ENCODE measurements at places on chromosomes 6 and 20.
A peak's percentile ranks its signal among the peaks of the same experiment; 100 is the strongest.

DNA sequence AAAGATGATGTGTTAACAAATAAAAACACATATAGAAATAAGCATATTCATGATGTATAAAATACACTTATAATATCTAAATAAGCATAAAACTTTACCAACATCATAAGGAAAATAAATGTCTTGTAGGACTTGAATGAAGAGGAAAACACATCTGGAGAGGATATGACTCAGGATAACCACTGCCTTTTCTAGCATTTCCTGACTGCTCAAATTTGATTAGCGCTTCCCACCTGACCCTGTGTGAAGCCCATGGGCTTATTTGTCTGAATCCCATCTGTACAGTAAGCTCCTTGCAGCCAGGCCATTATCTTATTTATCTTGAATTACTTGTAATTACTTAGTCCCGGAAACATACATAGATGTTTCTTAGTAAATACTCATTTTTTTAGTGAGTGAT is 608.6 kb downstream of the COL12A1 start:
- no peak for DNase-seq

- DNase-seq, result no peak
Measured at GRCh38 chr6:122494665-122495272, 23.2 kb upstream of the SERINC1 start.

DNA sequence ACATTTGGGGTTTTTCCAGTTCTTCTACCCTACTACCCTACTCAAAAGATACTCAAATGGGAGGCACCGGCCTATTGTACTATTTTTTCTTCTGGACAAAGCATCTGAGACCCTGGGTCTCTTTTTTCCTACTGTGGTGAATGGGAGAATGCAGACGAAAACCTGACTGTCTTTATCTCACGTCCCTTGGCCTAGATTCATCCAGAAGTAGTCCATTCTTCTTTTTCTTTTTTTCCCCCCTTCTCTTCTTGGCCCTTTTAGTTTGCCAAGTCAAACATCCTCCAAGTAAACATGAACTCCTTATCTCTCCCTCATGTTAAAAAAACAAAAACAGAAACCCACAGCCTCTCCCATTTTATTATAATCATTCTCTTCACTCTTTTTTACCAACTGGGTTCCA is 8.7 kb upstream of the ILRUN start:
- DNase-seq, result no peak

DNA sequence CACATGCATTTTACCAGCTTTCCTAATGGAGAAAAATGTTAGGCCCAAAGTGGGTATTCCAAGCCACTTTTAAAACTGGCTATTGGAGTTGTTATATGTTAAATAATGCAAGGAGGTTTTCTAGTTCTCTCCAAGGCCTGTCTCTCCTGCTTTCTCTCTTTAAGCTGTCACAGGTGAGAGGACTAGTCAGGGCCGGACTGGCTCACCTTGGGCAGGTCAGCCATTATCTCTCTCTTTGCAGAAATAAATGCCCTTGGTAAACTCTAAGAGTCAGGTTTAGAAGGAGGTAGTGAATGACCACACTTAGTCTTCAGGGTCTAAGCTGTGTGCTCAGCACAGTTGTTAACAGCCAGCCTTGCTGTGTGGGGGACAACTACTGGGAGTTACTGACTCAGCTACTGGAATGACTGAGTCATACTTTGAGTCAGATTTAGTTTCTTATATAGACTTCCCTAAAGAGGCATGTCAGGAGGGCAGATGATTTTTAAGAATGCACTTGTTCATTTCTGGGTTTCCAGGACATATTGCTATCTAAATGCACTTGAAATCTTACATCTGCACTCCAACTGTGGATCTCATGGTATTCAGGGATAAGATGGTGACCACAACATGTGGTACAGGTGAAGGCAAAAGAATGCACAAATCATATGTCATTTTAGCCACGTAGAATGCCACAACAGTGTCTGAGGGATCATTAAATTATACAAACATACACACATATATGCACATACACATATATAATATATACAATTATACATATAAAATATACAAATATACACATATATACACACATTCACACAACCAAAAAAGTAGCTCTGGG is 719.4 kb downstream of the EPM2A start:
- DNase-seq, result no peak

DNA sequence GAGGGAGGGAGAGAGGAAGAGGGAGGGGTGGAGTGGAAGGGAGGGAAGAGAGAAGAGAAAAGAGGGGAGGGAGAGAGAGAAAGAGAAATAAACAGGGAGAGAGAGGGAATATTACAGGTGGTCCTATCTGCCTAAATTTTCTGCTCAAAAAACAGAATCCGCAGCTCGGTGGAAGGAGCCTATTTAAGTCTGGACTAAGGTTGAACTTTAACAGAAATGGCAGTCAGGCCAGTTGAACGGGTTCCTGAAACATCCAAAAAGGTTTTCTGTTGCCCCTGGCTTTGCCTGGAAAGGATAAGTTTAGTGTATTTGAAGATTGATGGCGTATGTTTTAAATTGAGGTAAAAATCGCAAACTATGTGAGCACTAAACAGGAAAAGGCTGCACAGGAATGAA is 2.2 kb downstream of the TFAP2B start:
- DNase-seq, result no peak

- DNase-seq, result no peak
Measured at GRCh38 chr20:53623134-53623453, 29.5 kb upstream of the ZNF217 start.

- no peak for DNase-seq
Measured at GRCh38 chr6:137286916-137287315, 67.7 kb upstream of the IFNGR1 start.

DNA sequence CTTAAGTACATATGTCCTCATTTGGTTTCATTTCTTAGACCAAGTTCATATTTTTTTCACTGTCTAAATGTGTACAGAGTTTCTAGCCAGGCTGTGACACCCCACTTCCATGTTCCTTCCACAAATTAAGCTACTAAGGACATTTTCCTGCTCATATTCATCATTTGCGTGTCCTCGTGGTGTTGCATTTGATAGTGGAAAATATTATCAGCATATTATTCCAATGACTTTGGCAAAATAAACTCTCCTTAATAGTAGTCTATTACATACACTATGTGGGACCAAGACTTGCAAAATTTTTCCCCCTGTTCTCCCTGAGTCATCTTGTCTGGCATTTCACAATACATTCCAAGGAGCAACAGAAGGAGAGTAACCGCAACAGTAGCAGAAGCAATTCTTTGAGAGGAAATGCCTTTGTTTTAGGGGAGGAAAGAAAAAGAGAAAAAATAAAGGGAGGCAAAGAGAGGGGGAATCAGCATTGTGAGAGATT is 599.2 kb downstream of the COL12A1 start:
- no peak for DNase-seq

DNA sequence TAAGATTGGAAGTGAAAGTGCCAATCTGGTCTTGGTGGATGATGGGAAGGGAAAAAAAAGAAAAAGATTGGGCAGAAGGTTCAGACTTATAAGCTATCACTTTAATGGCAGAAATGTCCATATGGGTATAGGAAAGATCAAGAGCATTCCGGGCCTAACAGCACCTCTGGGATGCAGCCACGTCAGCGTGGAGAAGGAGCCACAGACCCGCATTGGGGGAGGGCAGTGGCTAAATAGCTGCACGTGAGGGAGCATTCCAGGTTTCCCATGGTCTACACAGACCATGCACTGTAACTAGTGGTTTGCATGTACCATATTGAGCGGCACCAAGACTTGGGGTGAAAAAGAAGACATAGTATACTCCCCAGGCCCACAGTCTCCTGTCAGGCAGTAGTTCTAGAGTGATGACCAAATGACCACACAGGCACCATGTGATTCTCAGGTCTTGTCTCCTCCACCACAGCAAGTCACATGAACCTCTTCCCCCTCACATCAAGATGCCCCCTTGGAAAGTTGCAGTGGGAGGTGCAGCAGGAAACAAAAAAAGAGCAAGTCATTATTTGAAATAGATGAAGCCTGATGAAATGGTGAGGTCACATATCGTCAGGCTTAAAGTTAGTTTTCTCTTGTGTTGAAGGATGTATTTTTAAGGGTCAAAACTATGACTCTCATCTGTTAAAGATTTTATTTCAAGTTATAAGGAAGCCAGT is 94.4 kb upstream of the TNFAIP3 start:
- no peak for DNase-seq

- DNase-seq, result no peak
Measured at GRCh38 chr6:10532392-10532791, 11.2 kb downstream of the GCNT2 start.

DNA sequence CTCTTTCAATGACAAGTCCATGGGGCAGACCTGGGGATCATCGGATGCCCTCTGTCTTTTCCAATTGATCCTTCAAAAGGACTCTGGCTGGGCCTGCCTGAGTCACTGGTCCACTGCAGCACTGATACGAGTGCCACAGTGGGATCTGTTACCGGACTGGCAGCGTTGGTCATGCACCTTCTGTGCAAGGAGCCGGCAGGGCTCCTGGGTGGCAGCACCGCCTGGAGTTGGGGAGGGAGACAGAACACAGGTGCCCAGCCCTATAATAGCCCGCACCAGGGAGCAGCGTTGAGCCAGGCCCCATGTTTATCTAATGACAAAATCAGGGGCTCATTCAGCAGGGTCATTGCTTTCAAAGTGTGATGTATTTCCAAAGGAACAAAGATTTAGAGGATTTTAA is 64.2 kb upstream of the NXT1 start:
- DNase-seq, result no peak

DNA sequence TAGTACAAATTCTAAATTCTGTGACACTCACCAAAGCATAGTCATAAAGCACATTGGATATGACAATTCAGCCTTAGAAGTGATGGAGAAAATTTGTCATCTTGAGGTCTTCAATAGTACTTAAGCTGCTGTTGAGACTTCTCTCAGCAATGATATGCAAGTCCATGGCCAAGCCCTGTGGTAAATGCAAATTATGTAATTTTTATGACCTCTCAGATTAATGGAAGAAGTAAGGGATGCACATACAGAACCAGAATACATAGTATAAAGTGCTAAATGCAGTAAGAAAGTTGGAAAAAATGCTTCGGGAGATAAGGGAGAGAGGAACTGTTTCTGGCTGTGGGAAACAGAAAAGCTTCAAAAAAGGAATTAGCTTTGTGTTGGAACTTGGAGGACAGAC is 700.7 kb downstream of the RNF144B start:
- DNase-seq, result no peak

DNA sequence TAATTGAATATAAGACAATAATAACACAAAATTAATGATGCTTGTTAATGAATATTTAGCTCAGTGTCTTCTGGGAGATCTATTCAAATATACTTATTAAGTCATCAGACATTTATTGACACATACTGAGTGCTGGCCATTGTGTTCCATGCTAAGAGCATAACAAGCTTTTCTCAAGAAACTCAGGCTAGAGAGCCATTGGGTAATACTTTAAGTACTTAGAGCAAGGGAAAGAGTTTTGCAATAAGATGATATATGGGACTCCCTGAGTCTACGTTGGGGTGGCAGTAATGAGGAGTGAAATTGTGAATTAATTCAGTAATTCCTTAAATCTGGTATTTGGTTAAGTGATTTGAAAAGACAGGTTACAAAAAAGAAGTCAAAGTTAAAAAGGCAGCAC is 11.1 kb downstream of the TMEM200A start:
- DNase-seq, result no peak

DNA sequence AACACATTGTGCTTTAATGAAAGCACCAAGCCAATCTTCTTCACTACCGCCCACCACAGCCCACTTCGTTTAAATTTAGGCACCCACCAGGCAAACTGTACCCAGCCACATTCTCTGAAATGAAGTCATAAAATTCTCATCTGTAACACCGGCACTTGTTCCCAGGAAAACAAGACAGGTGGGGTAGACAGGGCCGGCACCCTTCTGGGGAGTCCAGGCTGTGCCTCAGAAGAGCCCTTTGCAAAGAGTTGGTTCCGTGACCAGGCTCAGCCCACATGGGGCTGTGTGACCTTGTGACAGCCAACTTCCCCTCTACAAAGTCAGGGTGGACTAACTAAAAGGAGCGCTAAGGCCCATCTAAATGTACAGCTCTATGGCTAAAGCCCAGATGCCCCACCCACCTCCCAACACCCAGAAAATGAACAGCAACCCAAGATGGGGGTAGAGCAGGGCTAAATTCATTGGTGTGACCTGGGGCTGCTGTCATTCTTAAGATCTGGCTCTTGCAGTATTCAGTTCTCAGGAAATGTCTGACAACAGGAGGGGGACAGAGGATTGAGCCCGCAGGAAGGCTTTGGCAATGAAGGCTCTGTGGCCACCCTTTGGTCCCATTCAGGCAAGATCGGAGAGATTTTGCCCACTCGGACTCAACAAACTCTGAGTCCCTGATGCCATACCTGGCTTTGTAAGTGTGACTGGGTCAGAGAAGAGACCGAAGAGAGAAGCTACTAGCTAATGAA is 56.7 kb downstream of the TRERF1 start:
- no peak for DNase-seq

DNA sequence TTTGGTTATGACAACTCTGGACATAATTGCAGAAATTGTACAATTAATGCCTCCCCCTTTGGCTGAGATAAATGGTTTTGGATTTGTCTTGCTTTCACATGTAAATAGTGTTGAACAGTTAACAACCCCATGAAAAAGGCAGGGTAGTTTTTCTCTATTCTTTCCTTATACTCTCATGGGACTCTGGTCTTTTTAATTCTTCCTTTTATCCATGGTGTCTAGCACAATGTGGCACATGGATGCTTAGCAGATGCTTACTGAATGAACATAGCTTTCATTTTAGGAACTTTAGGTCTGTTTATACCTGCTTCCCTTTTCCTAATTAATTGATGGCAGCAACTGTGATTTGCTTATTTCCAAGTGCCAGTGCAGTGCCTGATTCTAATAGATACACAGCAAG is 75.6 kb downstream of the NCOA3 start:
- DNase-seq, result no peak

- DNase-seq, result no peak
Measured at GRCh38 chr6:4253604-4254231, 118.3 kb upstream of the ECI2 start.

DNA sequence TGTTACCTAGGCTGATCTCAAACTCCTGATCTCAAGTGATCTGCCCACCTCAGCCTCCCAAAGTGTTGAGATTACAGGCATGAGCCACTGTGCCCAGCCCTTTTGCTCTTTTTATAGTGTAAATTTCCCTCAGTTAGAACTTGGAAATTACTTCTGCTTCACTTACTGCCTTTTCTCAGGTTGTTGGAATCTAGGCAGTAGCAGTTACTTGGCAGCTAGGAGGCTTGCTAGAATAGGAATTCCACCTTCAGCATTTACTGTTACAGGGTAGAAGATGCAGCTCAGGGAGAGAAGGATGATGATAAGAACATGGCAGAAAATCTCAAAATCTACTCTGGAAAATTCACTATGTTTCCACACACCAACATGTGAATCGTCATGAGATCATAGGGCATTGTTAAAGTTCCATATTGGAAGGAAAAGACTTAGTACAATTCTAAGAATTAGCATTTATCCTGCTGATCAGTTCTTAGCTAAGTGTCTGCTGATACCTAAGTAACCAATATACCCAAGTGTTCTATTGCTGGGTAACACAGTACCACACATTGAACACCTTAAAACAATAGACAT is 182.2 kb downstream of the SLC16A10 start:
- DNase-seq, result no peak

- DNase-seq, result peak; percentile 73
Measured at GRCh38 chr6:148758492-148758891, 11.7 kb downstream of the UST start.

Data from T-helper 1 cell (primary cell).